ENCODE measurements at places on chromosomes 7 and 10.

DNA sequence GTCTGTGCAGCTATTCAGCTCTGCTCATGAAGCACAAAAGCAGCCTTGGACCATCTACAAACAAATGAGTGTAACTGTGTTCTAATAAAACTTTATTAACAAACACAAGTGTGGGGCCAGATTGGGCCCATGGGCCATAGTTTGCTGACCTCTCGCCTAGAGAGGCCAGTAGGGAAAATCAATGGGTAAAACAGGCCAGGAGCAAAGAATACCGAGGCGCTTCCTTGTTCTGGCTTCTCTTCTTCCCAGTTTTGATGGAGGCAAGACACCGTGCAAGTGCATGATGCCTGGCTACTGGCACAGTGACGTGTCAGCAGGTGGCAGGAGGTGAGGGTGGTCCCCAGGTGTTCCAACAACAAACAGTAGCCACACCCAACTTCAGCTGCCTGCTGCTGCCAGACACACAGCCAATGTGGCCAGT is 94.3 kb upstream of the SDK1 start:
- H3K27ac ChIP-seq, result no peak overlapping the region
- DNase-seq, result no peak
- no peak overlapping the region for H3K4me3 ChIP-seq
- no peaks in the 10 kb centered on the region for H3K27me3 ChIP-seq
- H3K36me3 ChIP-seq, result no peaks in the 10 kb centered on the region

- peak; percentile 48 for DNase-seq
- peaks cover 10% of the 10 kb centered on the region for H3K27me3 ChIP-seq
- H3K27ac ChIP-seq, result no peak overlapping the region
- H3K36me3 ChIP-seq, result peaks cover 8% of the 10 kb centered on the region
These were observed 192.7 kb downstream of the PTPRN2 start for GRCh38 chr7:158394936-158395335.

GRCh38 chr10:78405231-78405630 is 371.6 kb downstream of the RPS24 start:
- H3K4me3 ChIP-seq, result no peak overlapping the region
- no peak overlapping the region for H3K27ac ChIP-seq
- H3K27me3 ChIP-seq, result peaks cover 39% of the 10 kb centered on the region
- no peaks in the 10 kb centered on the region for H3K36me3 ChIP-seq

DNA sequence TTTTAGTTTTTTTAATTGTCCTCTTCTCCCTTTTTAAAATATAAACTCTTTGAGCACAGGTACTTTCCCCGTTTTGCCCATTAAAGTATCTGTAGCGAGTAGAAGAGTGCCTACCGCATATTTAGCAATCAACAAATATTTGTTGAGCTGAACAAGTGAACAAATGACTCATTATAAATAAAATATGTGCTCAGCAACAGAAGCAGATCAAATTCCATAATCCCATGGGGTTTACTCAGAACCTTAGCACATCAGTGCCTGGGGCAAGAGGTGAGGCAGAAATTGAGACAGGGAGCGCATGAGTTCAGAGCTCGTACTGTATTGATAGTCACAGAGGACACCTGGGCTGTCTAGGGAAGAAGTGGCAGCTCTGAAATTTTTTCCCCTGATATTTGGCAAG is 161.0 kb downstream of the SEM1 start:
- H3K4me3 ChIP-seq, result peak overlapping the region; percentile 35
- no peaks in the 10 kb centered on the region for H3K36me3 ChIP-seq
- H3K4me1 ChIP-seq, result peaks cover 34% of the 10 kb centered on the region
- no peaks in the 10 kb centered on the region for H3K27me3 ChIP-seq
- H3K27ac ChIP-seq, result peak overlapping the region; percentile 95

GRCh38 chr10:99370993-99371392 is 41.8 kb downstream of the CNNM1 start:
- peak; percentile 43 for DNase-seq
- peaks cover 11% of the 10 kb centered on the region for H3K4me1 ChIP-seq
- no peaks in the 10 kb centered on the region for H3K36me3 ChIP-seq
- H3K27ac ChIP-seq, result no peak overlapping the region
- peaks cover 42% of the 10 kb centered on the region for H3K27me3 ChIP-seq
- no peak overlapping the region for H3K4me3 ChIP-seq

DNA sequence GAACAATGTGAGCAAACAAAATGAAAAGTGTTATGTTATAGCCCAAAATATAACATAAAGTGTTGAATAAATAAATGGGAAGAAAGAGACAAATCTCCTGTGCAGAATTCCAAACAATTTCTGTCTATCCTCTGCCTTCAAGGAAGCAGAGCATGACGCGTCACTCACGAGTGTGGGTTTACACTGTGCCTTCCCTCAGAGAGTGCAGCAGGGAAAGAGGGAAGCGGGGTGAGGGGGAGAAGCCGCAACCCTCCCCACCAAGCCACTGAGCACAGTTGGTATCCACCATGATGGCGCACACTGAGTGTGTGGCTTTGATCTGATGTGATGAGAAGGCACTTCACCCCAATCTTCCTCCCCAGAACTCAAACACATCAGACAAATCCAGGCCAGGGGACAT is 74.8 kb downstream of the PTPRN2 start:
- no peak overlapping the region for H3K27ac ChIP-seq
- DNase-seq, result no peak
- H3K36me3 ChIP-seq, result no peaks in the 10 kb centered on the region

- no peak overlapping the region for H3K4me3 ChIP-seq
- no peak for DNase-seq
- peaks cover 11% of the 10 kb centered on the region for H3K4me1 ChIP-seq
- peaks cover 12% of the 10 kb centered on the region for H3K36me3 ChIP-seq
These were observed 8.9 kb downstream of the NT5C3A start for GRCh38 chr7:33053721-33054120.

DNA sequence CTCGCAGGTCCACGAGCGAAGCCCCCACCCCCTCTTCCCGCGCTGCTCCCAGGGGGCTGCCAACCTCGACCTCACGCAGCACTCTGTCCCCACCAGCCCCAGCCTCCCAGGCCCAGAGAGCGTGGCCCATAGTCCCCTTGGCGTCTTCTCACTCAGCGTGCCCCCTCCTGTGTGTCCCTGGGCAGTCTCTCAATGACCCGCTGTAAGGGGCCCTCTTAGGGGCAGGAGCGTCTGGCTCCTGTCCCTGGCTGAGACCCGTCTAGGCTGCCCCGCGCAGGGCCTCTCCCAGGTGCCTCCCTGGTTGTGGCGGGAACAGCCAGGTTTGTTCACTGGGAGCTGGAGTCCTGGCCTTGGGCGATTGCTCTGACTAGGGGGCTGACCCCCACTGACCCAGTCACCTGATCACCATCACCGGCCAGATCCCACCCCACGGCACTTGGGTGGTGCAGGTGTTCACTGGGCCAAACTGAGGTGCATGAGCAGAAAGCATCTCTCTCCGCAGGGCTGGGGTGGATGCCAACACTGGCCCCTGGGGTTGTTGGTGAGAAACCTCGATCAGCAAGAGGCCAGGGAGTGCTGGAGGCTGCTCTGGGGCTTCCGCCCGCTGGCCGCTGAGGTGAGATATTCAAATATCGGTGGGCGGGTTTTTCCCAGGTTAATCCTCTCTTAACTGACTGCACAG is 12.6 kb upstream of the WDFY4 start:
- no peak for DNase-seq
- H3K36me3 ChIP-seq, result peaks cover 12% of the 10 kb centered on the region
- H3K27ac ChIP-seq, result no peak overlapping the region
- H3K4me1 ChIP-seq, result no peaks in the 10 kb centered on the region
- no peaks in the 10 kb centered on the region for H3K27me3 ChIP-seq
- H3K4me3 ChIP-seq, result no peak overlapping the region

DNA sequence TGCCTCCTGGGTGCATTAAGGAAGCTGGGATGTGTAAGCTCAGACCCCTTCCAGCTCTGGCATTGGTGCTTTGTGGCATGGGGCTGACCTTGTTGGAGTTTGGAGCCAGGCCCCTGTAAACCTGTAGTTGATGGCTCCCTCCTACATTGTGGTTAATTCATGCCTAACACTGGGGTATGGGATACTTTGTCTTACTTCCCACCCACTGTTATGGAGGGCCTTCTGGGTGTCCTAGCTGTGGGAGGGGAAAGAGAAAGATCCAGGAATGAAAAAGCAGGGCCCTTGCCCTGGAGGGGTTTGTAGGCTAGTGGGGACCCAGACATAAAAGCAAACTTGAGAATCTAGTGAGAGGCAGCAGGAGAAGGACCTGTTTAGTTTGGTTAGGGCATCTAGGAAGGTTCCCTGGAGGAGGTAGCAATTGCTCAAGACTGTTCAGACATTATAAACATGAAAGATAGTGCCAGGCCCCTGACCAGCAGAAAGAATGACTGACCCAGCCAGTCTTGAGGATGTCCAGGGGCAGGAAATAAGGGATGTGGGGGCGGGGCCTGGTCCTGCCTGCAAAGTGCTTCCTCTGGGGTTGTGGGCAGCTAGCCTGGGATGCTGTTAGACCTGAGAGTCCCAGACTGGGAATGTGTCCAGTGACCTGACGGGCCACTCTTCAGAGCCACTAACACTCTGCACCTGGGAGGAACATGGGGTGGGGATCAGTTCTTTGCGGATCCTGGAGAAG is 6.6 kb downstream of the ADAMTS14 start:
- no peak overlapping the region for H3K4me3 ChIP-seq
- peaks cover 9% of the 10 kb centered on the region for H3K4me1 ChIP-seq
- H3K36me3 ChIP-seq, result no peaks in the 10 kb centered on the region
- no peak for DNase-seq
- H3K27ac ChIP-seq, result no peak overlapping the region
- H3K27me3 ChIP-seq, result no peaks in the 10 kb centered on the region

DNA sequence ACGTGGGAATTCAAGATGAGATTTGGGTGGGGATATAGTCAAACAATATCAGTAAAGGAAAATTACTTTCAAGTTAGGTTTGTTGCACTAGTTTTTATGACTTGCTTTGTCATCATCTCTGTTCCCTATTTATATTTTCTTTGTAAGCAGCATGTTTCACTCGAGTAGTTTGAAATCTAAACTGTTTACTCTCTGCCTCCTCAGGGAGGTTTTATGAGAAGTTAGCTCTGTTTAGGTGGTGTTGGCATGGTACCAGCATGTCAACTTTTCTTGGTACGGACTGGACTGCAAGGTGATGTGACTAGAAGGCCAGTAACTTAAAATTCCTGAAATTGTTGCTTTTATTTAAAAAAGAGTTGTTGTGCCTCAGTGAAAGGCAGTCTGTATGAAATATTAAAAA is 59.2 kb upstream of the MTPN start:
- DNase-seq, result no peak
- peaks cover 12% of the 10 kb centered on the region for H3K27me3 ChIP-seq
- H3K4me3 ChIP-seq, result no peak overlapping the region
- no peak overlapping the region for H3K27ac ChIP-seq
- no peaks in the 10 kb centered on the region for H3K36me3 ChIP-seq

DNA sequence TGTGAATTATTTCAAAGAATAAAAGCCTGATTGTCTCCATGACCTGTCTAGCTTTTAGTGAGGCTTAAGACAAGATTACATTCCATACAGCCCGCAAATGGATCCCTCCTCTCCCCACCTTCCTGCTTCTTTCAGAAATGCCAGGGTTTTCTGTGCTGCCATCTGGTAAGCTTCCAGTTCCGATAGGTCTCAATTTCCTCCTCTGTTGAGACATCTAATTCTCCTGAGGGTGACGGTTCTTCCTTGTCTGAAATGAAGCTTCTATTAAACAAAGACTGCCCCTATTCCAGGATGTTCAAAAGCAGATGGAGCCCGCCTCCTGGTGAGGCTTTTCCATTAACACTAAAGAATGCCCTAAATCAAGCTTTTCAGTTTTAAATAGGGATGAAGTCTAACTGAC is 295.6 kb downstream of the PTPRN2 start:
- H3K36me3 ChIP-seq, result no peaks in the 10 kb centered on the region
- H3K4me3 ChIP-seq, result no peak overlapping the region
- no peaks in the 10 kb centered on the region for H3K27me3 ChIP-seq
- no peak overlapping the region for H3K27ac ChIP-seq
- DNase-seq, result no peak

DNA sequence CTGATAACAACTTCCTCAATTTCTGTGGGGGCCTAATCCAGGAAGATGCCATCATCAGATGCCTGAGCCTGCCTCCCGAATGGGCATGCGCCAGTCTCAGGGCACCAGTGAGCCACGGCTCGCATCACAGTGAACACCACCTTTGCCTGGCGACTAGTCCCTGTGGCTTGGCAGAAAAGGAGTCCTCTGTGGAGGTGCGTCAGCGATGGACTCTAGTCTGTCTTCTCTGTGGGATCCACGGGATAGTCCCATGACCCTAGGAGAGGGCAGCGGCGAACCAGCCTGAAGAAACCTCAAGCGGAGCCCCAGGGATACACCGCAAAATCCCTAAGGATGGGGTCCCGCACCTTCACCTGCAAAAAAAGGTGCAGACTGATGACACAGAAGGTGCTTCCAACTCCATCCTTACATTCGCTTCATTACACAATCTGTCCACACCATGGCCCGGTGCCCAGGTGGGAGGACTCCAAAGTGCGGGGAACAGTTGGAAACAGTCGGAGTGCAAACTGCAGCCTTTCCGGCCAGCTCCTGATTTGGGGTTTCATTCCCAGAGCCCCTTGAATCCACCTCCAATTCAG is 35.1 kb upstream of the ZNF273 start:
- no peak for DNase-seq
- H3K27ac ChIP-seq, result no peak overlapping the region
- H3K36me3 ChIP-seq, result no peaks in the 10 kb centered on the region
- no peaks in the 10 kb centered on the region for H3K4me1 ChIP-seq
- no peak overlapping the region for H3K4me3 ChIP-seq

DNA sequence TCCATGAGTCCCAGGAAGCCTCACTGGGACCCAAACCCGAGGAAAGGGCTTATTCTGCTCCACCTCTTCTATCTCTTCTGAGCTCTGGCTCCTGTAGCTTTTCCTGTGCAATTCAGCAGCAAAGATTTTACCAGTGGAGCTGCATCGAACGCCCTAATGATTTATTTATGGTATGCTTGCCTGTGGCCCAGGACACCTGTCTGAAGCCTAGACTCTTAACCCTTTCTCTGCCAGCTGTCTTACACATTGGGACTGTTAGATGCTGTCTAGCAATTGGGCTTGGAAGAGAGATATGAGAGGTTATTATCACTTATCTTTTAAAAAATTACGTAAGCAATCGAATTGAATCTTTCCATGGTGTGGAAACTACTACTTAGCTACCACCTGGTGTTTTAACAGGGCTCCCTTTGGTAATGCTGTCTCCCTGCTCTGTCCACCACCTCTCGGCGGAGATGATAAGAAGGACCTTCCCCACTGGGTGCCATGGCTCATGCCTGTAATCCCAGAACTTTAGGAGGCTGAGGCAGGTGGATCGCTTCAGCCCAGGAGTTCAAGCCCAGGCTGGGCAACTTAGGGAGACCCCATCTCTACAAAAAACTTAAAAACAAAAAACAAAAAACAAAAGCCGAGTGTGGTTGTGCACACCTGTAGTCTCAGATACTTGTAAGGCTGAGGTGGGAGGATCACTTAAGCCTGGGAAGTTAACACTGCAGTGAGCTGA is 8.8 kb downstream of the ACSL5 start:
- H3K36me3 ChIP-seq, result no peaks in the 10 kb centered on the region
- no peak overlapping the region for H3K27ac ChIP-seq
- no peaks in the 10 kb centered on the region for H3K27me3 ChIP-seq
- DNase-seq, result no peak
